ENCODE measurements at places on chromosomes 2 and 18.

DNA sequence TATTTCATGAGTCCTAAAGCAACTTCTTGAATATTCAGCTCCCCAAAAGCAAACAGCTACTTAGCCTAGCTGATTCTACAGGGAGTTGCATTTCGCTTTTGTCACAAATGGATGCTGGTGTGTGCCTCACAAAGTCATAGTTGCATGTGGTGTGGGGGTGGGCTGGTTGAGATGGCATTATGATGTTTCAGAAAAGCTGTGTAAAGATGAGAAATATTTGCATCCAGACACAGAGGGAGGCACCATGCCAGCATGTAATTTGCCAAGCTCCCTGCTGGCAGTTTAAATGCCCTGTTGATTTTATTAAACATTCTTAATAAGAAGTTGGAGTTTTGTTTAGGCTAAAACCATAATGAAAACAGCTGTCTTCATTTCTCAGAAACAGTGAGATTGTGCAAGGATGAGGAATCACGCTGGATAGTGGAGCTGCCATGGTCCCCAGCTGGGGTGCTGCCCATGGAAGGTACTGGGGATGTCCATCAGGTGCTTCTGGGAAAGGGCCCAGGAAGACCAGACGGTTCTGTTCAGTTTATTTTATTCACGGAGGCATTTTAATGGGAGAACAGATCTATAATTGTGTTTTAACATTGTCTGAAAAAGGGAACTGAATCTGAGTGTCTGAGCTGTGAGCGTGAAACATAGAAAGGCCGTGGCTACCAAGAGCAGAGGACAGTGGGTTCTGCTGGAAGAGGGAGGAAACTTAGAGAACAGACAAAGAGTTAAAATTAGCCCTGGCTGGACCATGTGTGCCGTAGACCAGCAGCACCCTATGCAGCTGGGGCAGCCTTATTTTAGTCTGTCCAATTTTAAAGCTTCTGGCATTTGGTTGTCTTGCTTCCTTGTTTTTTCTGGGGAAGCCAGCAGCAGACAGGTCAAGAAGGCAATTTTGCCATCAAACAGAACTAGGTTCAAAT, 177.1 kb downstream of the FAM210A start:
- DNase-seq = no peak

GRCh38 chr2:2762913-2763312, 431.8 kb upstream of the MYT1L start:
- no peak for DNase-seq

GRCh38 chr18:38362286-38362792, 796.7 kb upstream of the CELF4 start:
- DNase-seq = no peak

- no peak for DNase-seq
These were observed 22.4 kb downstream of the FBLN7 start for GRCh38 chr2:112160283-112161250.

DNA sequence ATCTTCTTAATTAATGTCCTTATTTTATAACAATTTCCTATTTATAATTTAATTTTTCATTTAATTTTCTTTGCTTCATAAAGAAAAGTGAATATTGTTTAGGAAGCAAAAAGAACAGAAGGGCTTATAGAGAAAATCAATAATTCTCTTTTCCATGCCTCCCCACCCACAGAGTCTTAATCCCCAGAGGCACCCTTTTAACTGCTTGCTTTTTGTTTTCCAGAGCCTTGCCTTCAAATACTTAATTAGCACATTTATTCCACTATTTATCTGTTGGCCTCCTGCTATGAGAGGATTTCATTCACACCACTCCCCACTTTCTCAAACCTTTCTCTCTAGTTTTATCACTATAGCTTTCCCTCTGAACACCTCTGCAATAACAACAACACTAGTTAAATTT, 373.6 kb downstream of the MBD2 start:
- DNase-seq = no peak

- DNase-seq = no peak
These were observed 14.4 kb upstream of the IGFBP2 start for GRCh38 chr2:216618785-216619184.

DNA sequence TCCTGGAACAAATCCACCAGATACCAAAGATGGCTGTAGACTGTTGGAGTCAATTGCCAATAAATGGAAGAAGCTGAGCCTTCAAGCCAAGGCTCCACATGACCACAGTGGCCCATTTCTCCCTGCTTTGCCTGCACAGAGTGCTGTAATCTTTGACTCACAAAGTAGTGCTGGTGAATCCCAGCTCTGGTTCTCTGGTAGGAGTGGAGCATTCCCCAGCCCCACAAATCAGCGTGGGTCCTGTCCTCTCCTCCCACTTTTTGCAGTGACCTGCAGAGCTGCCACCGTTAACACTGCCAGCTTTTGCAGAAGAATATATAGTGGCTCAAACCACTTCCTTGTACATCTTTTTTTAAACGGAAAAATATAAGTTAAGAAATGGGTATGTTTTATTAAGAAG, 93.9 kb downstream of the MGAT5 start:
- no peak for DNase-seq

DNA sequence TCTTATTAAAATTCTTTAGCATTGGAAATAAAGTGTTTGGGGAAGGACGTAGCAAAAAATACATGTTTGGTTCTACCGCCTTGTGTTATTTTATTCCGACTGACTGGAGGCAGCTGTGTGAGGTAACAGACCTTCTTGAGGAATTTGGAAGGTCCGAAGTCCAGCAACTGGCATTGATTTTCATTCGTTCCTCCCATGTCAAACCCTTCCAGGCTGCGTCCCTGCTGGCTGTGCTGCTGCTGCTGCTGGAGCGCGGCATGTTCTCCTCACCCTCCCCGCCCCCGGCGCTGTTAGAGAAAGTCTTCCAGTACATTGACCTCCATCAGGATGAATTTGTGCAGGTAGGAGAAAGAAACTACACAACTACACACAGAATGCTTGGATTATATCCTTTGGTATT, 21.8 kb downstream of the CNDP1 start:
- DNase-seq = no peak

DNA sequence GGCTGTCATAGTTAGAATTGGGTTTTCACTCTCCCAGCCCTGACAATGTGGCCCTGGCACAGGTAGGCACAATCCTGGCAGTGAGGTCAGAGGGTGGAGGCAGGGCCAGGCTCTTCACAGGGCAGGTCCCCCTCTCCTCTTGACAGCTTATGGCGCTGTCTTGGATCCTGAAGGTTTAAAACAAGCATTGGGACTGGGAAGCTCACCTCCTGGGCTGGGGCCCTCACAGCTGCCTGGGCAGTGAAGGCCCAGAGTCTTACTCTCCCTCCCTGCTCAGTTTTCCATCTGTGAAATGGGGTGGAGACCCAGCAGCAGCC, 23.3 kb downstream of the LBH start:
- no peak for DNase-seq

GRCh38 chr2:232386740-232387450, 8.3 kb downstream of the ALPP start:
- no peak for DNase-seq

DNA sequence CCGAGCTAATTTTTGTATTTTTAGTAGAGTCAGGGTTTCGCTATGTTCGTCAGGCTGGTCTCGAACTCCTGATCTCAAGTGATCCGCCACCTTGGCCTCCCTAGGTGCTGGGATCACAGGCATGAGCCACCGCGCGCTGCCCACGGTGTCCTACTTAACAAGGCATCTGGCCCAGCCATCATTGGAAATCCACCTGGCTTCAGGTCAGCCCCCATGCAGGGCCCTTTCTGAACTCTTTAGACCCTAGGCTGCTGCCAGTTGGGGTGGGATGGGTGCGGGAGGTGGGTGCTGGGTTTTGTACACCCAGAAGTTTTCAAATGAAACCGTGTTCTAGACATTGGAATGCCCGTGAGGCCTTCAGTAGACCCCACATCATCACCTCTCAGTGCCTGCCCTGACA, 26.6 kb upstream of the NT5DC4 start:
- no peak for DNase-seq

DNA sequence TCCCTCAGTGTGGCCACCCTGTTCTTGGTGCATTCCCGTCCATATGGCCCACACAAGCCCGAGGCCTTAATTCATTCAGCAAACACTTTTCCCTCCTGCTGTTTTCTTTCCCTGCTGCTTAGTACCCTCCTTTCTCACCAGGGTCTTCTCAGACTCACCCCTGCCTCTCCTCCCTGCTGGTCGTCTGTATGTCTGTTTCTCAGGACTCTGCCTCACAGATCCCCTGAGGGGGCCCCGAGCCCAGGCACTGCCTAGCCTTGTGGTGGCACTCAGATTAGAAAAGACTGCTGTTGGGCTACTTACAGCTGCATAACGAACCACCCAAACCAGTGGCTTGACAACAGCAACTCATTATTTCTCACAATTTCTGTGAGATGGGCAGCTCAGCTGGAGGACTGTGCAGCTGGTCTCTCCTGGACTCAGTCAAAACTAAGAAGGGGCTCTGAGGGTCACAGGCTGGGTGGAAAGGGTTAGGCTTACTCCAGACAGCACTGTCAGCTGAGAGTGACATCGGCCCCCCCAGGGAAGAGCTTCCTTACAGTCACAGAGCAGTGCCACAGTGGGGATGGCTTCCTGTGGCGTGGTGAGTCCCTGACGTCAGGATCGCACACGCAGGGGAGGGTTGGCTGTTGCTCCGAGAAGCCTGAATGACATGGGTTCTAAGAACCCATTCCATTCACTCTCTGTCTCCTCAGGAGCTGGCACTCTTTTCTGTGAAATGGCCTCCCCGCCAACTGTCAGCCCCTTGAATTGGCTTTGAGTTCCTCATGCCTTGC, 139.0 kb downstream of the UXS1 start:
- DNase-seq = no peak

DNA sequence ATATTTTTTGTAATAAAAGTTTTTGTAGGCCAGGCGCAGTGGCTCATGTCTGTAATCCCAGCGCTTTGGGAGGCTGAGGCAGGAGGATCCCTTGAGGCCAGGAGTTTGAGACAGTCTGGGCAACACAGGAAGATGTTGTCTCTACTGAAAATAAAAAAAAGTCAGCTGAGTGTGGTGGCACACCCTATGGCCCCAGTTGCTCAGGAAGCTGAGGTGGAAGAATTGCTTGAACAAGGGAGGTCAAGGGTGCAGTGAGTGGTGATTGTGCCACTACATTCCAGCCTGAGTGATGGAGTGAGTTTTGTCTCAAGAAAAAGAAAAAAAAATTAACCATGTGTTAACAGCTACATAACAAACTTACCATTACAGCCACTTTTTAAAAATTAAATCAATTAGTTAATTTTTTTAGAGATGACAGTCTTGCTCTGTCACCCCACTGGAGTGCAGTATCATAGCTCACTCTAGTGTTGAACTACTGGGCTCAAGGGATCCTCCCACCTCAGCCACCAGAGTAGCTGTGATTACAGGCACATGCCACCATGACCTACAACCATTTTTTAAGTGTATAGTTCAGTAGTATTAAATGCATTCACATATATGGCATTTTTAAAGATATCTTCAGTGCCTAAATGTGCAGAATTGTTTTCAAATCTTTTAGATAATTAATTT, 67.2 kb upstream of the ACYP2 start:
- no peak for DNase-seq

DNA sequence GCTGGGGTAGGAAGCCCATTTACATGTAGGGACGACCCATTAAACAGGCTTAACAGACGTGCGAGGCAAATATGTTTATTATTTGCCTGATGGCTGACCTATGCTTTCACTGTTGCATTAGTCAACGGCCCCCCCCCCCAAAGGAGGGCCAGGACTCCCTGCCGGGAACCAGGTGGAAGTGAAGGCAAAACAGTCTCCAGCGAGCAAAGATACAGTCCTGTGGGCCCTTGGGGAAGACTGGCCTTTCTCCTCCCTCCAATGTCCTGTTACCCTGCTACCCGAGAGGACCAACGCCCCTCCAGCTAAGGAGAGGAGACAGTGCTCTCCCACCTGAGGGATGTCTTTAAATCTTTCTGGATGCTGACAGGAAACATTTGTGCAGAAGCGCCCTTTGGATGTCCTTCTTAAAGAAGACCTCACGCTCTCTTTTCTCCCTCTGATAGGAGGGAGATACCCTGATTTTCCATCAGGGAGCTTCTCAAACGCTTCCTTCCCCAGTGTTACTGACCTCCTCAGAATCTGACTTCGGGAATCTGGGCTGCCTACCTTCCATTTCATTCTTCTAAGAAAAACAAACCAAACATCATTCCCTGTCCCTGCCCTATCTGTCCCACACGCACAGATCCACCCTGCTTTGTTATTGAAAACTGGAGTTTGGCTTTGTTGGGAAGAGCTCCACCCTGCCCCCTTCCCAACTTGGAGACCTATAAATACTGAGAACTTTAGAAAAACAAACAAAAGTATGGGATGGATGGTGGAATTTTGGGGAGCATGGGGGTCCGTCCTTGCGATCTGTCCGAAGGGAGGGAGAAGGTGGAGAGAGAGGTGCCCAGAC, 135.9 kb upstream of the SIX3 start:
- no peak for DNase-seq

- DNase-seq = peak; percentile 5
These were observed 29.2 kb downstream of the GPC1 start for GRCh38 chr2:240464514-240465241.

DNA sequence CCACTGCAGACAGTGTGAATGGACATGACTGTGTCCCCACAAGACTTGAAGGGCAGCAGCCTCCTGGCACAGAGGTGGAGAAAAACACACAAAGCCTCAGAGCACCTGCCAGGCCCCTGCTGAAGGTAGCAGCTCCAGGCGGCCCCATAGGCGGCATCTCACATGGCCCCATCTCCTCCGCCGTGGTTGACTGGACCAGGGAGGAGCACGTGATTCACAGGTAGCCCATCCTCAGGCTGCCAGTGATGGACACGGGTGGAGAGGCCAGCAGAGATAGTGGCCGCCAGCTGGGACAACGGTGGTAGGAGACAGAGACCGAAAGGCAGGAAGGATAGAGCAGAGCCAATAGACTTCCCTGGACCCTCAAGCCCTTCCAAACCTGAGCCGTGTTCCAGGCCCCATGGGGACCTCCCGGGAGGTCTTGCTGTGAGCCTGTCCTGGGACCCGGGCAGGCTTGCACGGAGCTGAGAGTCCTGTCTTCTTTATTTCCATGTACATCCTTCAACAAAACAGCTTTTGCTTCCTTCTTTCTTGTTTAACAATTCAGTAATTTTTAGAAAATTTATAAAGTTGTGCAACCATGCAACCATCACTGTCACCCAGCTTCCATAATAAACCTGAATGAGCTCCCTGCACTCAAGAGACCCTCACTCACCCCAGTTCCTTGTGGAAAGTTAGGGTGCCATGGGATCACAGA, 26.9 kb downstream of the GPR55 start:
- DNase-seq = no peak

DNA sequence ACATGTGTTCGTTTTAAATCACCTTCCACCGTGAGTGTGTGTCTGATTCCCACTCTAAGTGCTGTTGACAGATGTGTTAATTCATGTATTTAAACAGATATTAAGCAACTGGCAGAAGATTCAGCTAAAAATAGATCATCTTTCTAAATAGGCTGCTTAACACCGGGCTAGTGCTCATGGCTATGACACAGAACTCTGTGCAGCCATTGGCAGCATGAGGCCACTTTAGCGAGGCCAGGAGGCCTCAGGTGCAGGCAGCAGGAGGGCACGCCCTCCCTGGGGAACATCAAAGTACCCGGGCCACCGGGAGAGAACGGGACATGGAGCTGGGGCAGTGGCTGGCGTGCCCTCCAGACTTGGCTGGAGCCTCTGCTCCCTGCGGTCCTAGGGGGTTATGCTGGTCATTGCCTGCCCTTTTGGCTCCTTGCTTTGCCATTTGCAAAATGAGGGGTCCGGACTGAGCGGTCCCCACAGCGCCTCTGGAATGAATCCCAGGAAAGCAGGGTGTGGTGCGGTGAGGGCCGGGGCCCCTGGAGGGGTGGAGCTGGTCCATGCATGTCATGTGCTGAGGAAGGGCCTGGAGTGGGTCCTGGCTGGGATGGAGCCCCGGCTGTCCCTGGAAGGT, 62.8 kb upstream of the HDAC4 start:
- no peak for DNase-seq
